ENCODE measurements at places on chromosomes 6 and 20.

DNA sequence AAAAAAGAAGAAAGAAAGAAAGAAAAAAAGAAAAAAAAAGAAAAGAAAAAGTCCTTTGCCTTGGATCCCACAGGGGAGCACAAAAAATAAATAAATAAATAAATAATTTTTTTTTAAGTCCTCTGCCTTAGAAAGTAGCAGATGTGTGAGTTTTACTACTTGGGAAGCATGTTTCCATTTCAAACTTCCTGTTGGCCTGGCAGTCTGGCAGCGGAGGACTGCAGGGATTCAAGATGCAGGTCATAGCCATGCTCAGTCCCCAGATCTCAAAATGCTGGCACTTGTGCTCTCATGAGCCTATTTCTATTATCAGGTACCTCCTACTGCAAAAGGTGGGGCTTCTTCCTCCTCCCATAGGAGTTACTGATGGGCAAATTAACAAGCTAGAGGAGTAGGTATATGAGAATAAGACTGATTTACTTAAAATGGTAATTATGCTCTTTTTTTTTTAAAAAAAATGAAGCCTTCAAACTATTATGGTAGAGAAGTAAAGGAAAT lies 54.2 kb upstream of the MAP7 start:
- H3K36me3 ChIP-seq, result peaks cover 32% of the 10 kb centered on the region
- H3K4me1 ChIP-seq, result peaks cover 6% of the 10 kb centered on the region
- DNase-seq, result no peak
- H3K27ac ChIP-seq, result no peak overlapping the region
- no peaks in the 10 kb centered on the region for H3K27me3 ChIP-seq
- no peak overlapping the region for H3K4me3 ChIP-seq

DNA sequence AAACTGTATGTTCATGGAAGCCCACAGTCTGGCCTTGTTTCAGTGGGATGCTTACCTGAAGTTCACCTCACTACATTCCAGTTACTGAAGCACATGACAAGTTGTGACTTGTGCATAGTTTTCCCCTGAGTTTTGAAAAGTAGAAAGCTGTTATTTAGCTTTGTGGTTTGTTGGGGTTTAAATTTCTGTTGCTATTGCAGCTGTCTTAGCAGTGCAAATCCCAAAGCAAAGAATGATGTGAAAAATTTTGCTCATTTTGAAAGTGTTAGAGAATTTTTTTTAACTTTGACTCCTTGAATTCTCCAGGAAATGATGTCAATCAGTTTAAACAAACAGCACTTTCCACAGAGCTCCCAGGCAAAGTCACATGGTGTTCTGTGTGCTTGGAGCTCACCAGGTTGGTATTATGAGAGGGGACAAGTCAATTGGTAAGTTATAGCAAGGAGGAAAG lies 268.4 kb downstream of the ADGRG6 start:
- H3K27ac ChIP-seq, result peak overlapping the region; percentile 4
- H3K36me3 ChIP-seq, result no peaks in the 10 kb centered on the region
- no peak for DNase-seq
- H3K4me3 ChIP-seq, result no peak overlapping the region

DNA sequence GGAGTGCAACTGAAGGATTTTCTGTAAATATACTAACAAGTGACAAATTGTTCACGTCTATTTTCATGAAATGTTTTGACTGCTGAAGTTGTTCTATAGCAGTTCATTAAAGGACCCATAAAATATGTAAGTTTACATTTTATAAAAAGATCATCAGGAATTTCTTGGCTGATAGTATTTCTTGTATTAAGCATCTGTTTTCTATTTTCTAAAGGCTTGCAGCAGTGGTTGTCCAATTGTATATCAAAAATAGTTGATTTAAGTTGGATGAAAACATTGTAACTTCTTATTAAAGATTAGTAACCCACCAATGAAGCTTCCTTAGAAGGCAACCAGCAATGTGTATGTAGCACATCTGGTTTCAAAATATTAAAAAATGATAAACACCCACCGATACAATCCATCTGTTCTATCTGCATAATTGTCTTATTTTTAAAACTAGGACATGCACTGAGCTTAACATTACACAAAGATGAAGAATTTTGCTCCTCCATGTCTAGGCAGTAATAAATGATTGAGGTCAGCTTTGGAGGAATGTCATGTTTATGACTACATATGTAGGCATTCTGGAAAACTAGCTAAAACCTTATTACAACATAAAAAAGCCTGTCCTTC lies 301.3 kb upstream of the TCF21 start:
- H3K4me1 ChIP-seq, result no peaks in the 10 kb centered on the region
- DNase-seq, result no peak
- no peak overlapping the region for H3K4me3 ChIP-seq
- no peaks in the 10 kb centered on the region for H3K27me3 ChIP-seq
- H3K27ac ChIP-seq, result no peak overlapping the region

- no peaks in the 10 kb centered on the region for H3K27me3 ChIP-seq
- peaks cover 39% of the 10 kb centered on the region for H3K4me1 ChIP-seq
- peak overlapping the region; percentile 77 for H3K27ac ChIP-seq
- no peak for DNase-seq
- no peaks in the 10 kb centered on the region for H3K36me3 ChIP-seq
These were observed 20.9 kb upstream of the MCM3 start for GRCh38 chr6:52305411-52305810.

DNA sequence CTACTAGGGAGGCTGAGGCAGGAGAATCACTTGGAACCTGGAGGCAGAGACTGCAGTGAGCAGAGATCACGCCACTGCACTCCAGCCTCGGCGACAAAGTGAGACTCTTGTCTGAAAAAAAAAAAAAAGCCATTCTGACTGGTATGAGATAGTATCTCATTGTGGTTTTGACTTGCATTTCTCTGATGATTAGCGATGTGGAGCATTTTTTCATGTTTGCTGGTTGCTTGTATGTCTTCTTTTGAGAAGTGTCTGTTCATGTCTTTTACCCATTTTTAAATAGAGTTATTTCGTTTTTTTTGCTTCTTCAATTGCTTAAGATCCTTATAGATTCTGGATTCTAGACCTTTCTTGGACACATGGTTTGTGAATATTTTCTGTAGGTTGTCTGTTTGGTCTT lies 103.5 kb upstream of the SIM1 start:
- DNase-seq, result no peak
- H3K4me1 ChIP-seq, result no peaks in the 10 kb centered on the region
- no peaks in the 10 kb centered on the region for H3K36me3 ChIP-seq
- no peaks in the 10 kb centered on the region for H3K27me3 ChIP-seq
- no peak overlapping the region for H3K4me3 ChIP-seq
- no peak overlapping the region for H3K27ac ChIP-seq
